ENCODE measurements at places on chromosomes 5 and 9.

- DNase-seq: peak; percentile 48
Observed at GRCh38 chr5:50700706-50701105, 34.3 kb downstream of the PARP8 start.

- no peak for DNase-seq
Observed at GRCh38 chr5:10678244-10678643, 82.8 kb downstream of the DAP start.

- no peak for DNase-seq
Observed at GRCh38 chr9:120737416-120738165, 23.3 kb upstream of the MEGF9 start.

DNA sequence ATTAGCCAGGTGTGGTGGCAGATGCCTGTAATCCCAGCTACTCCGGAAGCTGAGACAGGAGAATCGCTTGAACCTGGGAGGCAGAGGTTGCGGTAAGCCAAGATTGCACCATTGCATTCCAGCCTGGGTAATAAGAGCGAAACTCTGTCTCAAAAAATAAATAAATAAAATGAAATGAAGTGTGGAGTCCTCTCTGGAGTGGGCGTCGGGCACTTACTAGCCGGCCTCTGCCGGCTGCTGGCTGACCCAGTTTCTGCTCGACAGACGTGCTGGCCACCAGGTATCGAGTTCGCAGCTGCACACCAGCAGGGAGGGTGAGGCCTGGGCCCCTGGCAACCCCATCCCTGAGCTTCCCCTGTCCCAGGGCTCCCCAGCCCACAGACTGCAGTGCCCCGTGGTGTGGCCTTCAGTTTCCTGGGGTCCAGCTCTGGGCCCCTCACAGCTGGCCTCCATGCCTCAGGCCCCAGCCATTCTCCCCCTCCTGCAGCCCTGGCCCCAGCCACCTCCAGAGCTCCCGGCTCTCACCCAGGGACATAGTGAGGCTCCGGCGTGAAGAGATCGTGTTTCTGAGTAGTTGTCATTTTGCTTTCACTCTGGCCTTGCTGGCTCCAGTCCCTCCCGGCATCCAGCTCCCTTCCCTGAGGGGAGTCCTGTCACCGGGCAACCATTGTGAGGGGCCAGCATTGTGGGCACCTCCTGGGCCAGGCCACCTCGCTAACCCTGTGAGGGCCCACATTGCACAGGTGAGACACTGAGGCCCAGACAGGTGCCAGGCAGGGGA is 3.8 kb upstream of the STPG3 start:
- DNase-seq: no peak

DNA sequence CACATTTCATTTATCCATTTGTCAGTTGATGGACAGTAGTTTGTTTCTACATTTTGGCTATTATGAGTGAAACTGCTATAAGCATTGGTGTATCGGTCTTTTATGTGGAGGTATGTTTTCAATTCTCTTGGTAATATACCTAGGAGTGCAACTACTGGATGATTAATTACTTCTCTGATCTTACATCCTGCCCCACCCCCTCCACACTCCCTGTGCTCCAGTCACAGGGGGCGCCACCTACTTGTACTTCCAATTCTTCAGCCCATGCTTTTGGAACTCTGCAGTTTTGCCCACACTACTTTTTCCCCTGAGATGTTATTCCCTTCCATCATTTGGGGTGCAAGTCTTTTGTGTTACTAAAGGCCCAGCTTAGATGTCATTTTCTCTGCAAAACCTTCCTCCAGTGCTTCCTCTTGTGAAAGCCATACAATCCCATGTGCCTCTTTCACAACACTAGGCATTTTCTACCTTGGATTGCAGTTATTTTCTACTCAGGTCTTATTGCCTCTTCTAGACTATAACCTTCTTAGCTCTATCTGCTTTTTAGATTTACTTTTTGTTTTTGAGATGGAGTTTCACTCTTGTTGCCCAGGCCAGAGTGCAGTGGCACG is 42.1 kb downstream of the SEC61B start:
- peak; percentile 49 for DNase-seq

- DNase-seq: no peak
Observed at GRCh38 chr5:147517383-147517782, 7.5 kb upstream of the DPYSL3 start.

- peak; percentile 52 for DNase-seq
Observed at GRCh38 chr5:169300468-169301385, at the start of gene SLIT3. Gene SLIT3 (minus strand): TSS chr5:169301139. CDS start chr5:169300709, 430 bp downstream.
